ENCODE measurements at places on chromosomes 3 and 15. TPM values are rescaled to one million over a fixed set of nuclear protein-coding genes. Genes with fewer than 3 reads are reported as not detected.

DNA sequence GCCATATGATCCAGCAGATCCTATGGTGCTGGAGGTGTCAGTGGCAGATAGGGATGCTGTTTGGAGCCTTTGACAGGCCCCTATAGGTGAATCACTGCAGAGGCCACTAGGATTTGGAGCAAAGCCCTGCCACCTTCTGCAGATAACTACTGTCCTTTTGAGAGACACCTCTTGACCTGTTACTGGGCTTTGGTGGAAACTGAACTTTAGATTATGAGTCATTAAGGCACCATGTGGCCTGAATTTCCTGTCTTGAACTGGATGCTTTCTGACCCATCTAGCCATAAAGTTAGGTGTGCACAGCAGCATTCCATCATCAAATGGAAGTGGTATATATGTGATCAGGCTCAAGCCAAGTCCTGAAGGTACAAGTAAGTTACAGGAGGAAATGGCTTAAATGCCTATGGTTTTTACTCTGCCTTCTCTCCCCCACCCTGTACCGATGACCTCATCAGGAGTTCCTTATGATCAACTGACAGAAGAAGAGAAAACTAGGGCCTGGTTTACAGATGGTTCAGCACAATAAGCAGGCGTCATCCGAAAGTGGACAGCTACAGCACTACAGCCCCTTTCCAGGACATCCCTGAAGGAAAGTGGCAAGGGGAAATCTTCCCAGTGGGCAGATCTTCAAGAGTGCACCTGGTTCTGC lies 565.6 kb upstream of the AGTR1 start:
- H3K4me3 ChIP-seq, result no peak overlapping the region
- H3K27ac ChIP-seq, result no peak overlapping the region
- DNase-seq, result no peak
- H3K27me3 ChIP-seq, result no peaks in the 10 kb centered on the region
- H3K4me1 ChIP-seq, result no peaks in the 10 kb centered on the region

Gene ROBO2
- not detected for total RNA-seq

DNA sequence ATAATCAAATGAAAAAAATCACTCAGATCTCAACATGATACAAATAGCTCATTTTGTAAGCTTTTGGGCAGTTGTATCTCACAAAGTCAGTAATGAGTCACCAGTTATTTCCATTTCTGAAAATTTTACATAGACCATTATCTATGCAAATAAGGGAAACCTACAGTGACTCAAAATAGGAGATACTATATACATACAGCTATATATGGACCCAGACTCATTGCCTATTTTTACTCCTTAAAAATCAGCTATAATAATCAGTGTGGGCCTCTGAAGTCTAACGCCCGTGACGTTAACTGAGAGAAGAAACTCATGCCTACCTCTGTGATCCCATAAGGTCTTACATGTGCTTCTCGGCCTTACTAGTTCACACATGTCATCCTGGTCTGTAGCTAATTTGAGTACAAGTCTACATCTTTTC lies 31.6 kb downstream of the LRIG1 start:
- H3K27me3 ChIP-seq, result no peaks in the 10 kb centered on the region
- no peaks in the 10 kb centered on the region for H3K36me3 ChIP-seq
- DNase-seq, result no peak
- no peak overlapping the region for H3K4me3 ChIP-seq
- no peaks in the 10 kb centered on the region for H3K4me1 ChIP-seq
- no peak overlapping the region for H3K27ac ChIP-seq

DNA sequence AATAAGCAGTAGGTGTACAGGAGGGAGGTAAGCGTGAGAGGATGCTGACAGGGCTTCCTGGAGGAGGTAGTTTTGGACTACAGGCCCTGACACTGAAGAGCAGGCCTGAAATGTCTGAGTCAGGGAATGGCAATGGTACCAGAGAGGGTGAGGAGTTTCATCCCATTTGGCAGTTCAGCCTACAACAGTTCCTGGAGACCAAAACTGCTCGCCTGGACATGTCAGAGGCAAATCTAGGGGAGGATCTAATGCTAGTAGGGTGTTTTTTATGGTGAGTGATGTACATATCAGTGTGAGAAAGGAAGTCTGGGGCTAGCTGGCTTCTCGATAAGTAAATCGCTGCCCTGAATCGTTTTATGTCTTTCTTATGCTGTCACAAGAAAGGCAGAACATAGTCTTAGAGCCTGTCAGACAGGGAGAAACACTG lies 13.8 kb upstream of the TNFSF10 start:
- H3K27ac ChIP-seq, result no peak overlapping the region
- H3K4me3 ChIP-seq, result no peak overlapping the region
- no peaks in the 10 kb centered on the region for H3K27me3 ChIP-seq
- H3K36me3 ChIP-seq, result no peaks in the 10 kb centered on the region
- no peak for DNase-seq

Gene AHSG
- total RNA-seq, result not detected

Gene CDHR4
- total RNA-seq, result not detected

DNA sequence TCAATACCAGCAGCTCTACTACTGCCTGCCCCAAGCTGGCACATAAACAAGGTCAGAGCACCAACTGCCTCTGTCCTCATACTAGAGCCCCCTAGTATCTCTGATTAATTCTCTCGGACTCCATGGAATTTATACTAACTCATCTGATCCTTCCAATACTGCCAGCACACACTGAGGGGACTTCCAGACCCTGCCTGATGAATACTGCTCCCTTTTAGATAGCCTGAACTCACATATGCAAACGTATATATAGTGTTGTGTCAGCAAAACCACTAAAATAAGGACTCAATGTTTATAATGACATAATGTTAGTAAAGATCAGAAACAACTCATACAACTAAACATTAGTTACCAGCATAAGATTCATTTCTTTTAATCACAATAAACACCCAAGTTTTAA lies 25.0 kb downstream of the CEP70 start:
- no peak for DNase-seq
- H3K36me3 ChIP-seq, result peaks cover 17% of the 10 kb centered on the region
- H3K4me1 ChIP-seq, result no peaks in the 10 kb centered on the region
- H3K27me3 ChIP-seq, result no peaks in the 10 kb centered on the region

Gene GP9
- not detected for total RNA-seq

- no peak overlapping the region for H3K4me3 ChIP-seq
- no peak overlapping the region for H3K27ac ChIP-seq
- H3K36me3 ChIP-seq, result no peaks in the 10 kb centered on the region
- no peak for DNase-seq
These were observed 280.2 kb upstream of the NR2E3 start for GRCh38 chr15:71530116-71530515.

GRCh38 chr3:170499562-170500156 lies 81.0 kb downstream of the CLDN11 start:
- no peaks in the 10 kb centered on the region for H3K4me1 ChIP-seq
- DNase-seq, result no peak
- no peaks in the 10 kb centered on the region for H3K36me3 ChIP-seq
- H3K4me3 ChIP-seq, result no peak overlapping the region

DNA sequence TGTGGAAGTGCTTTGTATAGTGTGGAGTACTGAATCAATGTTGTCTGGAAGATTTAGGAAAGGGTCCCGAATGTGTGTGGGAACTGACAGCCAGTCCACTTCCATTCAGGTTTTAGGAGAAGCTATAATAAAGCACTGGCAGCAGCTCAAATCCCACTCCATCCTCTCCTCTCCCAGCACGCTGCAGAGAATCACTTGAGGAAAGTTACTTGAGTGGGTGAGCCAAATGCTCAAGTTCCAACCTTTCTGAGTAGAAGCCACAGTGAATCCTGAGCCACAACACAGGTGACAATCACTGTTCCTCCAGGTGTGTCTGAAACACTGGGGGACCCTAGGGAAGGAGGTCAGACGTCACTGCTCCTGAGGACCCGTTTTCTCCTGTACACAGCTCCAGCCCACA lies 106.5 kb downstream of the TIGIT start:
- no peak for DNase-seq
- no peaks in the 10 kb centered on the region for H3K27me3 ChIP-seq
- H3K4me3 ChIP-seq, result no peak overlapping the region
- H3K36me3 ChIP-seq, result no peaks in the 10 kb centered on the region

DNA sequence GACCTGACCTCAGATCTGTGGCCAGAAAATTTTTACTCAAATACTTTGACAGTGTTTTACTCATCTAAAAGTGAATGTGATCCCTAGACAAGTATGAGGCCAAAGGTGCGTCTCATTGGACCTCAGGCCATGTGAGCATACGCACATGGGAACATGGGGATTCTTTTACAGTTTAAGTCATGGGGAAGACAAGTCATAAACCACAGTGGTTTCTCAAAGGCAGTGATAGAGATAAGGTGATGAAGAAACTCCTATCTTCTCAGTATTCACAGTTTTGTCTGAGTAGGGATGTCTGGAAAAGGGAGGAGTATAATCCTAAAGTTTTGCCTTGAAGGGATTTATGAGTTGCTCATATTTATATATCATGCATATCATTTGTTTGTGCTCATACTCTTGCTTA lies 173.8 kb downstream of the FNDC3B start:
- no peak for DNase-seq
- no peaks in the 10 kb centered on the region for H3K36me3 ChIP-seq
- no peak overlapping the region for H3K27ac ChIP-seq
- peaks cover 77% of the 10 kb centered on the region for H3K4me1 ChIP-seq
- H3K4me3 ChIP-seq, result no peak overlapping the region

GRCh38 chr3:112314649-112315048 lies 18.3 kb upstream of the CD200 start:
- H3K36me3 ChIP-seq, result no peaks in the 10 kb centered on the region
- no peaks in the 10 kb centered on the region for H3K27me3 ChIP-seq
- no peak for DNase-seq
- H3K27ac ChIP-seq, result no peak overlapping the region

Gene MYO5C
- total RNA-seq, result 4.1 TPM

GRCh38 chr15:85764649-85765277 lies 30.0 kb downstream of the KLHL25 start:
- peak overlapping the region; percentile 38 for H3K27ac ChIP-seq
- no peak overlapping the region for H3K4me3 ChIP-seq
- H3K27me3 ChIP-seq, result no peaks in the 10 kb centered on the region
- no peaks in the 10 kb centered on the region for H3K36me3 ChIP-seq
- DNase-seq, result no peak

- DNase-seq, result no peak
- no peaks in the 10 kb centered on the region for H3K36me3 ChIP-seq
- no peaks in the 10 kb centered on the region for H3K4me1 ChIP-seq
These were observed 57.8 kb upstream of the CPOX start for GRCh38 chr3:98650971-98651779.

Gene THBS1
- total RNA-seq, result 21.0 TPM

DNA sequence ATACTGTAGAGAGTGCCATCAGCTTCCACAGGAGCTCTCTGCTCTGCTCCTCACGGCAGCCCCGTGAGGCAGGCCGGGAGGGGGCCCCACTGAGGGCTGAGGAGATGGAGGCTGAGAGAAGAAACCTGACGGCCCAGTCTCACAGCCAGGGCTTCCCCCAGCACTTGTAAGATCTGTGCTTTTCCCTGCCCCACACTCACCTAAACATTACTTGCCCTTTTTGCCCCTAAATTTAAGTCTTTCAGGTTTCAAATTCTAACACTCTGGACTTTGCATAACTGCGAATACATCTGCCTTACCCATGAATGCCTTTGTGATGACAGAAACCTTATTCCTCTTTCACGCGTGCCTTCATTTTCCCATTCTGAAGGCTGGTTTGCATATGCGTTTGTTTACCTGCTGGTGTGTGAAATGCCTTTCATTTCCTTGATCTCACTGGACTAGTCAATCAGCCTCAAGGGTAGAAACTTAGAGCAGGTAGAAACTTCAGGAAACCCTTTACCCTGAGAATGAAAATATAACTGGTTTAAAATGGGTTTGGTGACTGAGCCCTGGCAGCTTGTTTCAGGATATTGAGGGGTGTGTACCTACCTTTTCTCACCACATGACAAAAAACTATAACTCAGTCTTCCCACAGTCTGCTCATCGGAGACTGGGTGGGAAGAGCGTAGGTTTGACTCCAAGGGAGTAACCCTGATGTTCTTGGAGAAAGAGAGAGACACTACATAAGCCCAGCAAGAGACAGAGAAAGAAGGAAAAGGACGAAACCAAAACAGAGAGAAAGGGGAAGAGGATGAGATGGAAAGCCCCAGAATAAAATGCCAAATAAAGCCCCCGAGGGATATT lies 20.1 kb downstream of the SLC12A8 start:
- no peak overlapping the region for H3K27ac ChIP-seq
- no peak for DNase-seq
- no peaks in the 10 kb centered on the region for H3K36me3 ChIP-seq
- H3K27me3 ChIP-seq, result no peaks in the 10 kb centered on the region

DNA sequence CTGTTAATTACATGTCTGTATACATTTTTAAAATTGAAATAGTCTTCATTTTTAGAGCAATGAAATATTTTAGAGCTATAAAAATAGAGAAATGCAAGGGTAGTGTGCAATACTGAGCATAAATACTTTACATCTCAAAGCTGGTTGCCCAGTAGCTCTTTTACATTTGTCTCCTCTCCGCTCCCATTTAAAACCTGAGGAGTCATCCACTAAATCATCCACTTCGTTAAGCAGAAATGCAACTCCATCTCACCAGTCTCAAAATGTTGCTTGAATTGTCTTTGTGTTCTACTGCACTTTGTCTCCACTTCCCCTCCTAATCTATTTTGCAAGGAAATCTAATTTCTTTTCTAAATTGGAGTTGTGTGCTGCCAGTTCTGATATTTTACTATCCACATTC lies 563.6 kb downstream of the VGLL3 start:
- H3K27ac ChIP-seq, result no peak overlapping the region
- H3K4me3 ChIP-seq, result no peak overlapping the region
- H3K4me1 ChIP-seq, result no peaks in the 10 kb centered on the region

GRCh38 chr15:56765251-56765650 lies 31.9 kb upstream of the ZNF280D start:
- no peak overlapping the region for H3K27ac ChIP-seq
- no peaks in the 10 kb centered on the region for H3K4me1 ChIP-seq
- no peak overlapping the region for H3K4me3 ChIP-seq

DNA sequence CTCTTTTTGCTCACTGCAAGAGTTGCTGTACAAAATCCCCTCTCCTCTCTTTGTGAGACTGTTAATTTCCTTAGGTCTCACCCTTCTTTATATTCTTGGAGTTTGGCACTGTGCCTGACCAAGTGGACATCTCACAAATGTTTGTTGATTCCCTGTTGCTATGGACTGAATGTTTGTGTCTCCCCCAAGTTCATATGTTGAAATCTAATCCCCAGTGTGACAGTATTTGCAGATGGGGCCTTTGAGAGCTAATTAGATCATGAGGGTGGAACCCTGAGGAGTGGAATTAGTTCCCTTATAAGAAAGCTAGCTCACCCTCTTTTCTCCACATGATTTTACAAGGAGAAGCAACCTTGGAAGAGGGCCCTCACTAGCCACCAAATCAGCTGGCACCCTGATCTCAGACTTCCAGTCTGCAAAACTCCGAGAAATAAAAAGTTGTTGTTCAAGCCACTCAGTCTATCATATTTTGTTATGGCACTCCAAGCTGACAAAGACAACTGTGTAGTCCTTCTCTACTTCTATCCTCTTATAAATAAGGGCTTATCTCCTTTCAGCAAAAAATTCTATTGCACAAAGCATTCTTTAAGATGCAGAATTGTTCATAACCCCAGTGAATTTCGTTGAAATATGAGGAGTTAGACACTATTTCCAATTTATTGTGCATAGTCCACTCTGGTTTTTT lies 65.5 kb upstream of the NPHP3 start:
- peaks cover 27% of the 10 kb centered on the region for H3K4me1 ChIP-seq
- peak overlapping the region; percentile 46 for H3K27ac ChIP-seq
- no peak overlapping the region for H3K4me3 ChIP-seq
- H3K36me3 ChIP-seq, result no peaks in the 10 kb centered on the region
- no peaks in the 10 kb centered on the region for H3K27me3 ChIP-seq
- DNase-seq, result no peak

Gene CCR8
- total RNA-seq, result not detected

All from heart left ventricle (tissue), 16 donors.